ENCODE measurements at places on chromosomes 6 and 20.
A peak's percentile ranks its signal among the peaks of the same experiment; 100 is the strongest.

- no peak for DNase-seq
These were observed 20.2 kb upstream of the NAA20 start for GRCh38 chr20:19996917-19997316.

- DNase-seq: no peak
These were observed 200.3 kb upstream of the FUT9 start for GRCh38 chr6:95815389-95816056.

GRCh38 chr6:131357501-131357900 lies 215.5 kb upstream of the ARG1 start:
- DNase-seq: no peak

DNA sequence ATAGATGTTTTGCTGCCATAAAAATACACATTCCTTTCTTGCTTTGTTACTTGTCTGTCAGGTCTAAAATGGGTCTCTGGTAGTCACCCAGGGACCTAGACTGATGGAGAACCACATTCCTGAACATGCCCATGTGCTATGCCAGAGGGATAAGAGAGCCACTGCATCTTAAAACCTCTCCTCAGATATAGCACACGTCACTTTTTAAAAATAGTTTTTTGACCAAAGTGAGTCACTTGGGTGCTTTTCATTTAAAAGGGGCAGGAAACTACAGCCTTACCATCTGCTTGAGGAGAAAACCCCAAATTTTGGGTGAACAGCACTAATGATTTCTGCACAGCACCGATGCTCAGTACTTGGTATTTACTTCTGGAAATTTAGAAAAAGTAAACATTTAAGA lies 197.8 kb downstream of the OGFRL1 start:
- DNase-seq: no peak

DNA sequence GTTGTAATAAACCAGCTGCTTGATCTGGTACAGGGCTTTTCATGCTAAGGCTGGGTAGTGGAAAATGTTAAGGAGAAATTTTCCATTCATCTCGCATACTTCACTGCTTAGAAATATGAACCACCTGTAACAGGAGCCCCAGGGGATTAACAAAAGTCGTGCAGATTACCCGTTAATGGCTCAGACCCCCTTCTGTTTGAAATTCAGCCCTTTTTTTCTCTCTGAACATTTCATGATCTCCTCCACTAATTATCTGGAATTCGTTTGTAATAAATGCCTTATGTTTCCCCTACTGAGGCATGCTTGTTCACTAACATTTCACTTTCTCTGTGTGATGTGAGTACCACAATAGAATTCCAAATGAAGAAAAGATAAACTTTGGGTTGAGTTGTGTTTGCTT lies 336.4 kb upstream of the HSF2 start:
- no peak for DNase-seq

DNA sequence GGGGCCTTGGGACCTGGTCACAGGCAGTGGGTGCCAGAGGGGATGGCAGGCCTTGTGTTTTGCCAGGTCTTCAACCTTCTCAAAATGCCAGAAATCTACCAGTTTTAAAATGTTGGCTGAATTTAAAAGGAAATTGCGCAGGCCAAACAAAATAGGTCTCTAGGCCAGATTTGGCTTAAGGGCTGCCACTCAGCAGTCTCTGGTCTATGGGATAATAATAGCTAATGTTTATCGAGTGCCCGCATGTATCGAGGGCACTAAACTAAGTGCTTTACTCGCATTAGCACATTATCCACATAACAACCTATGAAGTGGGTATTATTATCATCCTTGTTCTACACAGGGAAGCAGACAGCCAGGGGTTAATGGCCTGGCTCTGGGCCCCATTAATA lies 11.0 kb downstream of the E2F3 start:
- no peak for DNase-seq

- no peak for DNase-seq
These were observed 145.9 kb downstream of the AHI1 start for GRCh38 chr6:135351635-135352034.

GRCh38 chr6:36491378-36491965 lies 48.7 kb downstream of the KCTD20 start:
- no peak for DNase-seq

GRCh38 chr20:32649697-32650400 lies 23.9 kb downstream of the C20orf203 start:
- no peak for DNase-seq

DNA sequence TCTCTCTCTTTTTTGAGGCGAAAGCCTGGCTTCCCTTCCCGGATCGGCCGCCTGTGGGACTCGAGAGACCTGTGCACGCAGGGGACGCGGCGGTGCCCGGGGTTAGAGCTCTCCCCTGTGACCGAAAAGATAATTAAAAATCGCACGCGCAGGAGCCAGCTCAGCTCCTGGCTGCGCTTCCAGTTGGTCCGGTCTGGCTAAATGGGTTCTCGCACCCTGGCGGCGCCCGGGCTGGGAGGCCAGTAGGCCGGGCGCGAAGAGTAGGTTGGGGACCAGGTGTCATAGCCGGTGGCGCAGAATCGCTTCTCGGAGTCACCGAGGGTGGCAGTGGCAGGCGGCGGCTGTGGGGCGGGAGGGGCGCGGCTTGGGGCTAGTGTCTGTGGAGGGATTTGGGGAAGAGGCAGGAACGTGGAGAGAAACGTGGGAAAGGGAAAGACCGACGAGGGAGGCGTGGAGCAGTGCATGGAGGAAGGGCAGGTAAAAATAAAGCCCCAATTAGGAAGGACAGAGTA lies 41.9 kb upstream of the SUPT3H start:
- peak; percentile 79 for DNase-seq

- DNase-seq: no peak
These were observed 111.5 kb downstream of the PRND start for GRCh38 chr20:4833074-4833728.

GRCh38 chr6:67184405-67184804 lies 1450.7 kb upstream of the ADGRB3 start:
- DNase-seq: no peak

GRCh38 chr20:4978050-4978918 lies 23.0 kb downstream of the SLC23A2 start:
- DNase-seq: no peak

DNA sequence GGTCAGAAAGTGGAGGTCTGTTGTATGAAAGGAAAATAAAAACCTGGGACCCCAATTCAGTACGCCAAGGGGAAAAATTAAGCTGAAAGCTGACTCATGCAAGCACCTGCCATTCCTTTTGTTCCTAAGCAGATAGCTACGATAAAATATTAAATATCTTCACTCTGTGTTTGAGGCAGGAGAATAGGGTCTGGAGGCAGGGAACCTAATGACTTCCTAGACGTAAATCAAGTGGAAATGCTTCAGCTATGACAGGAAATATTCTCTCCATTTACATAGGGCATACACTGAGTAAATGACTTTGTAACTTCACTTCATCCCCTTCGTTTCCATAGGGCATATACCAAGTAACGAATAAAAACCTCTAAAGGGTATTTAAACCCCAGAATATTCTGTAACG lies 41.0 kb upstream of the IFNGR1 start:
- DNase-seq: no peak

DNA sequence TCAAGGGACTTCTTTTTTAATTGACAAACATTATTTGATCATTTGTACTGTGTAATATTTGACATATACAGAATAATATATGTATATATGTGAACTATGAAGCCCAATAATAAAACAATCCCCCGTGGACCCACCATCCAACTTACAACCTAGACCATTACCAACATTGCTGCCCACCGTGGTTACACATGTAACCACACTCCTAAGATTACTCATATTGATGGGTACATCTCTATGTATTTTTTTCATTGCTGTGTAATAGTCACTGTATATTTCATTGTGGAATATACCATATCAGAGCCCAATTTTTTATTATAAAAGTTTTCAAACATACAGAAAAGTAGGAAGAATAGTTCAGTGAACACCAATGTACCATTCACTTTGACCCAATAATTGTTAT lies 94.3 kb downstream of the RTN4IP1 start:
- no peak for DNase-seq

GRCh38 chr6:23349521-23350147 lies 776.4 kb upstream of the NRSN1 start:
- DNase-seq: no peak

DNA sequence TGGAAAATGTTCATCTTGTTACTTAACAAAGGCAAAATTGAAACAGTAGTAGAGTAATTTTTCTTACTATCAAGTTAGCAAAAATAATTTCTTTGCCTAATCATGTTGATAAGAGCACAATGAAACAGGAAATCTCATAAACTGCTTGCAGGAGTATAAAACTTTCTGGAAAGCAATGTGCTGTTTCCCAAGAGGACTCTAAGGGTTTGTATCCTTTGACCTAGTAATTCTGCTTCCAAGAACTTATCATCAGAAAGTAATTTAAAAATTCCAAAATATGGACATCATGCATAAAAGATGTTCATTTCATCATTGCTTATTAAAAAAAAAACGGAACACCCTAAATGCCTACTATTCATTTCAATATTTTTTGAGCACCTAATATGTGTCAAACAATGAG lies 46.1 kb upstream of the TNFAIP3 start:
- DNase-seq: no peak

DNA sequence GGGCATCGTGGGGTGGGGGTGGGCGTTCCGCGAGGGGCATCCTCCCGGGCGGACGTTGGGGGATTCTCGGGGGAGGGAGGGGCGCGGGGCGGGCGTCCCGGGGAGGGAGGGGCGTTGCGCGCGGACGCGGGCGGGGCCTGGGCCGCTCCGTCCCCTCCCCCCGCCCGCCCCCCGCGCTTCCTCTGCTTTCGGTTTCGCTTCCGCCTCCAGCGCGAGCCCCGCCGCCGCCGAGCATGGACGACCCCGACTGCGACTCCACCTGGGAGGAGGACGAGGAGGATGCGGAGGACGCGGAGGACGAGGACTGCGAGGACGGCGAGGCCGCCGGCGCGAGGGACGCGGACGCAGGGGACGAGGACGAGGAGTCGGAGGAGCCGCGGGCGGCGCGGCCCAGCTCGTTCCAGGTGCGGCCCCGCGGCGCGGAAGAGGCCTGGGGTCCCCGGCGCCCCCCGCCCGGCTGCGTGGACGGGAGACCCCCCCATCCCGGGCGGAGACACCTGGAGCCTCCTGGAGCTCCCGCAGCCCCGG lies at the start of gene OGFR:
TSS of gene OGFR (plus strand) at position 209 of the 528 bp plus-strand sequence. CDS start at position 234, 25 bp downstream.
- peak; percentile 92 for DNase-seq

DNA sequence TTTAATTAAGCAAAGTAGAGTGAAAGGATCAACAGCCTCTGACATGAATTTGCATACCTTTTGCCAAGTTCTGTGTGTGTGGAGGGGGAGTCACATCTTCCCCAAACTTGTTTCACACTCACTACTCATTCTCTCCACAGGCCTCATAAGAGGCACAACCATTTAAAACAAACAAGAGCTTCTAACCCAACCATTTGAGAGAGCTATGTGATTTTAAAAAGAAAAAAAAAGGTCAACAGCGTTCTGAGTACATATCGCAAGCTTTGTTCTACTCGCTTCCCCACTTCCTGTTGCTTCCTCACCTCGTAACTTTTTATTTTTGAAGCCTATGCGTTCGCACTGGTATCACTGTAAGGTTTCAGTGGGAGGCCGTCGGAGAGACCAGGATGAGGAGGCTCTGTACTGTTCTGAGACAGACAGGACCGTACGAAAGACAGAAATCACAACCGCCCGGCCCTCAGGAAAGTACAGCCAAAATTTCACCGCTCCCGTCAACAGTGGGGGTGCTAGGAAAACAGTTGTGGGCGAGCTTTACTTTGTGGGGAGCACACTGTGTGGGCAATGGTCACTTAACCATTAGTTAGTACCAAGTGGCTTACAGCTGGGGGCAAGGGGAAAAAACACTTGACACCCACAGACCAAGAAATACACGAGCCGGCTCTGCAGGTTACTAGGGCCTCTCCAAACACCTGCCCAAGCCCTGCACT lies 61.3 kb downstream of the TRERF1 start:
- no peak for DNase-seq

DNA sequence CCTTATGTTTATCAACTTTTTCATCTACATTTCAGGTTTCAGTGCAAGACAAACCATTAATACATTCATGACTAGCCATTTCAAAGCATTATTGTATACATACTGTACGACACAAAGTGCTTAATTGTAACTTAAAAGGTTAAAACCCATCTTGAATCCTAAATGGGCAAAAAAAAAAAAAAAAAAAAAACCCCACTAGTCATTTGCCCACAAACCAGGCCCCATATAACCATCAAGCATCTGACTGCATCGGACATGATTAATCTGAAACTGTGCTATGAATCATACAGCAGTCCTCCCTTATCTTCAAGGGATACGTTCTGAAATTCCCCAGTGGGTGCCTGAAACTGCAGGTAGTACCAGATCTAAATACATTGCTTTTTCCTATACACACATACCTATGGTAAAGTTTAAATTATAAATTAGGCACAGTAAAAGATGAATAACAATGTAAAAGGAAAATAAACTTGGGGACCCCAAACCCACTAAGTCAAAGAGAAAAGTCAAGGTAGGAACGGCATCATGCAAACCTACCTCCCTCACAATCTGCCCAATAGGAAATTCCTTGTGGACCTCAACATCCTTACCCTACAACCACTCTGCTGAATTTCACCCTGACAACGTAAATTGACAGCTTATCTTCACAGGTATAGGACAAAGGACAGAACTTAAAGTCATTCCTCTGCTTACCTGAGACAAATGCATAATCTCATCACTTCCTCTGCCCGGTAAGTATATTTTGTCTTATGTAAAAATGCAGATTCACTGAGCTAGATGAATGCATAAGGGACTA lies 14.3 kb downstream of the B4GALT5 start:
- DNase-seq: no peak

DNA sequence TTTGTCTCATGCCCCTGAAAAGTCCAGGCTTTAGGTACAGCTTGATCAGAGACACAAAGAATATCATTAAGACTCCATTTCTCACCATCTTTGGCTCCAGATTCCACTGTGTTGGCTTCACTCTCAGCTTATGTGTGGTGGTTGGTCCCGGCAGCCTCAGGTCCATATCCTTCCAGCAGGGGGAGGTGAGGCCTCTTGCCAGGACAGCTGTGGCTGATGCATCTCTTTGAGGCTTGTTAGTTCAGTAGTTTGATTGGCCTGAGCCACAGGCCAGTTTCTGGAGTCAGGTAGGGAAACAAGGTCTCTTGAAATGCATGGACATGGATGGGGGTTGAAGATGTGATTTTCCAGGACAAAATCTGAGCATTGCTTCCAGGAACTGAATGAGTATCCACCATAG lies 62.4 kb downstream of the JAG1 start:
- peak; percentile 30 for DNase-seq

- DNase-seq: no peak
These were observed 101.0 kb upstream of the QKI start for GRCh38 chr6:163313566-163313965.

- peak; percentile 51 for DNase-seq
These were observed 43.6 kb downstream of the MDGA1 start for GRCh38 chr6:37653933-37654565.

GRCh38 chr20:53385941-53386767 lies 207.5 kb downstream of the ZNF217 start:
- no peak for DNase-seq

DNA sequence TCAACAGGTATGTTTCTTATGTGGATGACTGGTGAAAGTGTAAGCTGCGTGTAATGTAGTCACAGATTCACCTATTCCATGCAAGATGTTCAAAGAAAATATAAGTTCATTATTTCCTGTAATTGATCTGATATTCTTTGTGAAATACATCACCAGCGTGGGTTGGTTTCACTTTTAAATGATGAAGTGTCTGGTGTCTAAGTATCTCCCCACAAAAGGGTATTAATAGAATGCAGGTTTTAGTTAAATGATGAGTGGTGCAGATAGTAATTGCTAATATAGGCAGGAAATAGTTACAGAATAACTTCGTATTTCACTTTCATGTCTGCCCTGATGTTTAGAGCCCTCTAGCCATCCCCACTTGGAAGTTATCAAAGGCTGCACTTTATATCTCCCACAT lies 22.2 kb downstream of the PGBD1 start:
- DNase-seq: no peak
